Heart right ventricle (tissue), 16 donors: ENCODE measurements at places on chromosomes 4 and X. TPM values are rescaled to one million over a fixed set of nuclear protein-coding genes. Genes with fewer than 3 reads are reported as not detected.

DNA sequence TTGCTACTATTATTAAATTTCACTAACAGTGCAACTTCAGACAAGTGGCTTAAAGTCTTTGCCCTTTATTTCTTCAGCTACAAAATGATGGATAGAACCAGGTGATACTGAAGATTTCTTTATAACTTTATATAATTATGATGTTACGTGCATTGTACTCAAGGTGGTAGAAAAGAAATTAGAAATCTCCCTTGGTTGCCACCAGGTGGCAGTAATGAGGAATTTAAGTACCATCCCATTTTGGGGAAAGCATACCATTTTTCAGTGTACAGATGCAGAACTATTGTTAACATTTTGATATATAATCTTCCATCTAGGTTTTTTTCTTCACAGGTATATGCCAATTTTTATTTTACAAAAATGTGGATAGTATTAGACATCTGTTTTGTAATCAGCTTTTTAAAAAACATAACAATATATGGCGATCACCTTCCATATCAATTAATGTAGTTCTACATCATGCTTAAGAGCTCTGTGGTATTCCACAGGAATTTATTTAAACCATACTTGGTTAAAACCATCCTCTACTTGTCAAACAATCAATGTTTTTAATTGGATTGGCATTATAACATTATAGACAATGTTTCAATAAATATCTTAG lies 37.7 kb upstream of the RAB33B start:
- DNase-seq: no peak

Gene TBX22
- polyA plus RNA-seq: not detected

Gene CEP135
- polyA plus RNA-seq: 2.3 TPM

Gene GPC3
- 3.6 TPM for polyA plus RNA-seq

DNA sequence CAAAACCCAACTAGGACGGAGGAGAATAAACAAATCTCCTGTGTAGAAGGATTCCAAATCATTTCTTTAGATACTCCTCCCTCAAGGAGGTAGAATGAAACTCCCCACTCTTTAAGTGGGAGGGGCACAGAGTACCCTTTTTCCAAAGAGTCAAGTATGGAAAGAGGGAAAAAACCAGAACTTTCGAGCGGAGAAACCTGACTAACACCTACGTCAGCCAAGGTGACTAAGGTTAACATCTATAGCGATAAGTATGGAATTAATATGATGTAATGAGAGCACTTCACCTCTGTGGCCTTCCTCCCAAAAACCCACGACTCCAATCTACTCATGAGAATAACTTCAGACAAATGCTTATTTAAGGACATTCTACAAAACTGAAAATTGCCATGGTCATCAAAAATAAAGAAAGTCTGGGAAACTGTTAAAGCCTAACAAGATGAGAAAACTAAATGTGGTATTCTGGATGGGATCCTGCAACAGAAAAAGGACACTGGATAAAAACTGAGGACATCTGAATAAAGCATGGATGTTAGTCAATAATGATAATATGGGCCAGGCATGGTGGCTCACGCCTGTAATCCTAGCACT lies 157.0 kb upstream of the MAP3K15 start:
- no peak for DNase-seq

Gene PNMA6E
- not detected for polyA plus RNA-seq

DNA sequence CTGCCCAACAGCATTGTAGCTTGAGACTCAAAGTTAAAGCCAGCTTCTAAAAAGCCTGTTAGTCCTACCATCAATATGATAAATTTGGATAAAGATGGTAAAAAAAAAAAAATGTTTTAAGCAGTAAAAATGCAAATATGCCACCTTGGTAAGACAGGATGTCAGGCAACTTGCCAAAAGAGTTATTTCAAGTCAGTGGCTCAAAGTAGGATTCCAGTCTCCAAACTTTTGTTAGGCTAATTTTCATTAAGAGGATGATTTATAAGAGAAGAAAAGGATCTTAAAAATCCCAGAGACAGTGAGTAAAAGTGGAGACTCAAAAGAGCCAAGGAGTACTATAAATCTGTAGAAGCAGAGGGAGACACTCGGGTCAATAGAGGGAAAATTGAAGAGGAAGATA lies 47.5 kb downstream of the GASK1B start:
- DNase-seq: no peak
